GM12891 (cell line): ENCODE measurements at places on chromosomes 4 and X.

- DNase-seq, result no peak
Observed at GRCh38 chr4:46586566-46586965, 196.6 kb upstream of the GABRA2 start.

- no peak for DNase-seq
Observed at GRCh38 chr4:80101071-80101791, 28.2 kb upstream of the ANTXR2 start.

- DNase-seq, result no peak
Observed at GRCh38 chrX:13664020-13664419, 11.1 kb downstream of the TCEANC start.

DNA sequence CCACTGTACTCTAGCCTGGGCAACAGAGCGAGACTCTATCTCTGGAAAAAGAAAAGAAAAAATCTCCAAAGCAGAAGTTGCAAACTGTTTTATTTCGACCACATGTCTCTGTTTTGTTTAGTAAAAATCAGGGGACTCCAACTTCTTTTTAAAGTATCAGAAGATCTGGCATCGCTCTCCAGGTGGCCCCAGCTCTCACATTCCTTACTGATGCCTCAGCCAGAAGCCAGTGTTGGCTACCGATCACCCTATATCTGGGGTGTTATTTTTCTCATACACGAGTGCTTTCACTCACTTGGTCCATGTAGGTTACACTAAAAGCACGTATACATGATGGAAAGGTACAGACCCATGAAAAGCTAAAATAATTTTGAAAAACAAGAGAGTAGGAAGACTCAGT lies 8.3 kb downstream of the MPP1 start:
- DNase-seq, result no peak

- no peak for DNase-seq
Observed at GRCh38 chr4:182764137-182764536, 153.0 kb downstream of the DCTD start.

GRCh38 chr4:97593248-97593647 lies 550.0 kb downstream of the STPG2 start:
- DNase-seq, result no peak

- DNase-seq, result no peak
Observed at GRCh38 chr4:125091101-125091500, 223.7 kb upstream of the FAT4 start.

DNA sequence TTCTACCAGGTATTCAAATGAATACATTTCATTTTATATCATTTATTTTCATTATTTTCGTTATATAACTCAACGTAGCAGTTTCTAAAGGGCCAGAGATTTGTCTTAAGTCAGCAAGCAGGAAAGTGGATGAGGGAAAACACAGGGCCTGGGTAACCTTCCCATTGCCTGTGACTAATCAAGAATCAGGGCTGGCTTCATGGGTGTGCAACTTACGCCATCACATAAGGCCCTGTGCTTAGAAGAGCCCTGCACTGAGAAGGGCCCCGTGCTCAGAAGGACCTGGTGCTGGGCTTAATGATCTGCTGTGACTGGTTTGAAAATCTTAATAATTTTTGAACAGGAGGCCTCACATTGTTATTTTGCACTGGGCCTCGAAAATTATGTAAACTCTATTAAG lies 65.4 kb upstream of the FAM9C start:
- DNase-seq, result no peak

DNA sequence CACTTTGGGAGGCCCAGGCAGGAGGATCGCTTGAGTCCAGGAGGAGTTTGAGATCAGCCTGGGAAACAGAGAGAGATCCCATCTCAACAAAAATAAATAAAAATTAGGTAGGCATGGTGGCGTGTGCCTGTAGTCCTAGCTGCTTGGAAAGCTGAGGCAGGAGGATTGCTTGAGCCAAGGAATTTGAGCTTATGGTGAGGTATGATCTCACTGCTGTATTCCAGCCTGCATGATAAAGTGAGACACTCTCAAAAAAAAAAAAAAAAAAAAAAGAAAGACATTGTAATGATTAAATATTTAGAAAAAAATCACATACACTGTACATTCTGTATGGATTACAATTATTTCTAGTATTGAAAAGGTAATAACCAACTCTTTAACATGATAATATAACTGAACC lies 87.1 kb downstream of the SLIT2 start:
- no peak for DNase-seq

- no peak for DNase-seq
Observed at GRCh38 chr4:57665806-57666205, 555.6 kb upstream of the IGFBP7 start.

- DNase-seq, result no peak
Observed at GRCh38 chr4:29734343-29735213, 985.6 kb upstream of the PCDH7 start.

GRCh38 chrX:13254076-13254785 lies 65.6 kb downstream of the ATXN3L start:
- DNase-seq, result no peak

DNA sequence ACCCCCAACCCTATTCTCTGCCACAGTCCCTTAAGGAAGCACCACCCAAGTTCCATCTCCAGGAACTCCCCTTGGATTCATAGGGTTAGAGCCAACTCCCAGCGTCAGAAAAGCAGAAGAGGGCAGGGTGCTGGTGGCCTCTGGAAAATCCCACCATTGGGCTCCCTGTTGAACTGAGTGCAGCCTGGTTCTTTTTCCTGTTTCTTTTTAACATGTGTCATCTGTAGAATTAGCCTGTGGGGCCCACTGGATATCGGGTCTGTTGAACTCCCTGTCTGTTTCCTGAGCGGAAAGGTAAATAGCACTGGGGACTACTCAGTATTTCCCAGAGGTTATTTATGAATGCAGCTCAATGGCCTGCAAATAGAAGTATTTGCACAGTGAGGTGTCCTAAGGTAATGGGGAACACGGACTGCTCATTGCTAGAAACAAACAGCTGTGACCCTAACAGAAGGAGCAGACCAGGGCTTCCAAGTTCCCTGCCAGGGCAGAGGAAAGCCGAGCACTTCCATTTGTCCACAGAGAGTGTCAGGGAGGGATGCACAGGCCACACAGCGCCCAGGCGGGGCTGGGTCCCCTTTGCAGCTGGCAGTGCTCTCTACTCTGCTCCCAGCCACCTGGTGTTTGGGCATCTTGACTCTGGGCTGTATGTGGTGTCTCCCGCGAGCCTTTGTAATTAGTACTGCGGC lies 102.6 kb downstream of the FHDC1 start:
- no peak for DNase-seq
